PC-9 (cell line): ENCODE measurements at places on chromosomes 6 and 20. TPM values are rescaled to one million over a fixed set of nuclear protein-coding genes. Genes with fewer than 3 reads are reported as not detected.

DNA sequence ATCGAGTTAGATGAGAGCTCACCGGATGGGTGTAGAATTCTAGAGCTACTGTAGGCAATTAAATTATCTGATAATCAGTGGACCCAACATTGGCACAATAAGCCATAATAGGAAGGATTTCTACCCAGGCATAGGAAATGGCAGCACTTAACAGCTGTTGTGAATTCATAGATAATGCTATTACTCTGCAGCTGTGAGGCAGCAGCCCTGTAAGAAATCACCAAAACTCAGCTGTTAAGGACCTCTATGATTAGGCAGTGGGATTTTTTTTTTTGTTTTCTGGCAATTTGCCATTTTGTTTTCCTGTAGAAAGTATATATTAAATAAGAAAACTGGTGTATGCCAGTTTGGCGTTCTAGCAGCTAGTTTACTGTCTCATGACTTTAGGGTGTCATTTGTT lies 609.1 kb upstream of the SLC35B3 start:
- no peaks in the 10 kb centered on the region for H3K4me1 ChIP-seq
- H3K36me3 ChIP-seq, result no peaks in the 10 kb centered on the region
- no peaks in the 10 kb centered on the region for H3K27me3 ChIP-seq
- no peak overlapping the region for H3K27ac ChIP-seq

- no peak overlapping the region for H3K27ac ChIP-seq
- H3K4me1 ChIP-seq, result no peaks in the 10 kb centered on the region
- DNase-seq, result no peak
- H3K4me3 ChIP-seq, result no peak overlapping the region
- H3K36me3 ChIP-seq, result no peaks in the 10 kb centered on the region
- H3K27me3 ChIP-seq, result no peaks in the 10 kb centered on the region
Measured at GRCh38 chr6:107128175-107128574, 12.9 kb upstream of the BEND3 start.

DNA sequence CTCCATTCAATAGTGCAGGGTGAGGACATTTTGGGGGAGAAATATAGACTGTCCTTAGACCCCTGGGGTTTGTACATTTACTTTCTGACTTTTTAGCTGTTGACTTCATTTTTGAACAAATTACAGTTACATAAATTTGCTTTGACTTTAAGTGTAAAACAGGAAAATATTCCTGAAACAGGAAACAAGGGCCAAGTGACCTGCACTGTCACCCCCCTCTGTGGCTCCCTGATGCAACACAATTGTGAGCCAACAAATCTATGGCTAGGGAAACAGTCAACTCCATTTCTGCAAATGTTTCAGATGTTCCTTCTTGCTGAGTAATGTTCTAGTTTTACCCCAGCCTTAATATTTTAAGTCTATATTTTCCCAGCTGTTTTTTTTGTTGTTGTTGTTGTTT lies 39.8 kb downstream of the HLA-A start:
- H3K36me3 ChIP-seq, result no peaks in the 10 kb centered on the region
- H3K4me1 ChIP-seq, result peaks cover 10% of the 10 kb centered on the region
- DNase-seq, result no peak
- no peak overlapping the region for H3K4me3 ChIP-seq

DNA sequence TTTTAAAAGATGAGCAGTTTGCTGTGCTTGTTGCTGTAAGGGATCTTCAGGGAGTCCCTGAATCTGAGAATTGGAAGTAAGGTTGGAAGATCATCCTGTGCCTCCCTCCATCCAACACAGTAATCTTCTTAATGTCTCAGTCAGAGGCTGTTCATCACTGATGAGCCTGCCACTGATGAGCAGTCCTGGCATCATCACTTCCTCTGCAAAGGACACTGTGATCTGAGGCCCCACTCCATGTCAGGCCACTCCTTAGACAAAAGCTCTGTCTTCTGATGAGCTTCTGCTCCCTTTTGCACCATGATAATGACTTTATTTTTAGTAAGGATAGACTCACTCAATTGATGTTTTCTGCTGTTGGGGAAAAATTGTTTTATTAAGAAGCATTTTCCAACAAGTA lies 121.0 kb downstream of the UST start:
- no peaks in the 10 kb centered on the region for H3K27me3 ChIP-seq
- DNase-seq, result no peak
- no peaks in the 10 kb centered on the region for H3K36me3 ChIP-seq
- no peak overlapping the region for H3K4me3 ChIP-seq
- no peak overlapping the region for H3K27ac ChIP-seq
- 0 out of 2 replicates have a peak, but pooled peaks cover 3% of the 10 kb centered on the region for H3K4me1 ChIP-seq

- H3K4me3 ChIP-seq, result no peak overlapping the region
- peak; percentile 36 for DNase-seq
- peaks cover 25% of the 10 kb centered on the region for H3K4me1 ChIP-seq
- no peaks in the 10 kb centered on the region for H3K27me3 ChIP-seq
- peak overlapping the region; percentile 78 for H3K27ac ChIP-seq
Measured at GRCh38 chr6:48747471-48747870, 636.5 kb upstream of the PTCHD4 start.

GRCh38 chr6:6783721-6784120 lies 195.2 kb downstream of the LY86 start:
- peaks cover 12% of the 10 kb centered on the region for H3K4me1 ChIP-seq
- DNase-seq, result no peak
- no peaks in the 10 kb centered on the region for H3K27me3 ChIP-seq
- H3K36me3 ChIP-seq, result no peaks in the 10 kb centered on the region

- DNase-seq, result no peak
- no peak overlapping the region for H3K4me3 ChIP-seq
- H3K27ac ChIP-seq, result no peak overlapping the region
- no peaks in the 10 kb centered on the region for H3K27me3 ChIP-seq
Measured at GRCh38 chr6:99409672-99410071, 15.4 kb downstream of the PNISR start.

GRCh38 chr6:129094147-129094546 lies 211.2 kb downstream of the LAMA2 start:
- no peaks in the 10 kb centered on the region for H3K4me1 ChIP-seq
- no peak for DNase-seq
- H3K4me3 ChIP-seq, result no peak overlapping the region
- no peaks in the 10 kb centered on the region for H3K27me3 ChIP-seq
- no peak overlapping the region for H3K27ac ChIP-seq

GRCh38 chr6:40832691-40833090 lies 206.3 kb downstream of the UNC5CL start:
- H3K36me3 ChIP-seq, result no peaks in the 10 kb centered on the region
- peaks cover 58% of the 10 kb centered on the region for H3K27me3 ChIP-seq
- H3K27ac ChIP-seq, result no peak overlapping the region
- no peak for DNase-seq
- no peaks in the 10 kb centered on the region for H3K4me1 ChIP-seq

DNA sequence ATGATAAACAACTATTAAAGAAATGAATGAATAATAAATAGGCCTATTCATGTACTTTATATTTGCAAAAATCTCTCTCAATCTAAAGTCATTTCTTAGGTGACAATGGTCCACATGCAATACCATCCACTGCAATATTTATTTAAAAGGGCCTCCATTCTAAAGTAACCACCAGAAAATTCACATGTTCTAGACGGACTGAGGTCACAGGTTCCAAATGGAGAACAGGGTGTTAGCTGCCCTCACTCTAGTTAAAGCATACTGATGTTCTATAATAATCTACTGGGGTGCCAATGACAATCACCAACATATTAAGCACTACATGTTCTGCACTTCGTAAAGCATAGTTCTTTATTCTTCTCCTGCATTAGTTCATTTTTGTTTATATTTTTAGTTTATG lies 1.2 kb downstream of the HBS1L start:
- peak overlapping the region; percentile 84; the same call in 1 of the 2 replicates for H3K4me3 ChIP-seq
- no peaks in the 10 kb centered on the region for H3K27me3 ChIP-seq
- 0 out of 2 replicates have a peak overlapping the region, but pooled peaks have one; percentile 69 for H3K27ac ChIP-seq
- DNase-seq, result no peak

GRCh38 chr6:152398993-152399392 lies 238.2 kb downstream of the SYNE1 start:
- H3K4me1 ChIP-seq, result peaks cover 18% of the 10 kb centered on the region
- no peak for DNase-seq
- H3K27me3 ChIP-seq, result no peaks in the 10 kb centered on the region
- H3K4me3 ChIP-seq, result no peak overlapping the region
- H3K27ac ChIP-seq, result no peak overlapping the region

Gene GLO1
- 77.1 and 118 TPM in 2 replicates for total RNA-seq

Gene SALL4
- 1.6 and 3.8 TPM in 2 replicates for total RNA-seq

Gene RIMS4
- total RNA-seq, result 0.13 and 0.15 TPM in 2 replicates

Gene GJE1
- not detected in 2 replicates for total RNA-seq

Gene CPNE5
- 0.37 and 0.40 TPM in 2 replicates for total RNA-seq

Gene RIPPLY2
- not detected in 2 replicates for total RNA-seq
